ENCODE measurements at places on chromosomes 12 and 14.

DNA sequence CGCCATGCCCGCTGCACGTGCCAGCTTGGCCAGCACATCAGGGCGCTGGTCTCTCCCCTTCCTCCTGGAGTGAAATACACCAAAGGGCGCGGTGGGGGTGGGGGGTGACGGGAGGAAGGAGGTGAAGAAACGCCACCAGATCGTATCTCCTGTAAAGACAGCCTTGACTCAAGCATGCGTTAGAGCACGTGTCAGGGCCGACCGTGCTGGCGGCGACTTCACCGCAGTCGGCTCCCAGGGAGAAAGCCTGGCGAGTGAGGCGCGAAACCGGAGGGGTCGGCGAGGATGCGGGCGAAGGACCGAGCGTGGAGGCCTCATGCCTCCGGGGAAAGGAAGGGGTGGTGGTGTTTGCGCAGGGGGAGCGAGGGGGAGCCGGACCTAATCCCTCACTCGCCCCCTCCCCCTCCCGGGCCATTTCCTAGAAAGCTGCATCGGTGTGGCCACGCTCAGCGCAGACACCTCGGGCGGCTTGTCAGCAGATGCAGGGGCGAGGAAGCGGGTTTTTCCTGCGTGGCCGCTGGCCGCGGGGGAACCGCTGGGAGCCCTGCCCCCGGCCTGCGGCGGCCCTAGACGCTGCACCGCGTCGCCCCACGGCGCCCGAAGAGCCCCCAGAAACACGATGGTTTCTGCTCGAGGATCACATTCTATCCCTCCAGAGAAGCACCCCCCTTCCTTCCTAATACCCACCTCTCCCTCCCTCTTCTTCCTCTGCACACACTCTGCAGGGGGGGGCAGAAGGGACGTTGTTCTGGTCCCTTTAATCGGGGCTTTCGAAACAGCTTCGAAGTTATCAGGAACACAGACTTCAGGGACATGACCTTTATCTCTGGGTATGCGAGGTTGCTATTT lies 914 bp upstream of the CCND2 start:
- DNase-seq: no peak

DNA sequence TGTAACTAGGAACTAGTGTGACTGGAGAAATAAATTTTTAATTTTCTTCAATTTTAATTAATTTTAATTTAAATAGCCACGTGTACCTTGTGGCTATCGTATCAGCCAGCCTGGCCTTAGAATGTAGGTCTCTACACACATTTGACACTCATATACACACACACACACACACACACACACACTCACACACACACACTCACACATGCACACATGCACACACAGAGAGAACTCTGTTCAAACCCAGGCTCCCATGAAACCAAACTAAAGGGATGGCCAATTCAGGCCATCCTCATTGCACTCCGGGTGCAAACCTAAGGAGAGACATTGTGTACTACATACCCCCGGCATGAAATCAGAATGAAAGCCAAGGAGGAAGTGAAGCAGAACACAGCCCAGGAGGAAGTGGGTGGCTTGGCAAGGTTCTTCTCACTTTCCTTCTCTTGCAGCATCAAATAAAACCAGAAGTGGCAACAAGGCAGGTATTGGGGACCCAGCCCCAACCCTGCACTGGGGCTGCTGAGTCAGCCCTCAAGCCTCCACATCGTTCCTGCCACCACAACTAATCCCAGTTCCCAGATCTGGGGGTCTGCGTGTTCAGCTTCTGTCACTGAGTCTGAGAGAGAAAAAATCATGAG lies 26.2 kb upstream of the CHPT1 start:
- DNase-seq: no peak

GRCh38 chr14:91360490-91361232 lies 57.0 kb downstream of the CCDC88C start:
- no peak for DNase-seq

DNA sequence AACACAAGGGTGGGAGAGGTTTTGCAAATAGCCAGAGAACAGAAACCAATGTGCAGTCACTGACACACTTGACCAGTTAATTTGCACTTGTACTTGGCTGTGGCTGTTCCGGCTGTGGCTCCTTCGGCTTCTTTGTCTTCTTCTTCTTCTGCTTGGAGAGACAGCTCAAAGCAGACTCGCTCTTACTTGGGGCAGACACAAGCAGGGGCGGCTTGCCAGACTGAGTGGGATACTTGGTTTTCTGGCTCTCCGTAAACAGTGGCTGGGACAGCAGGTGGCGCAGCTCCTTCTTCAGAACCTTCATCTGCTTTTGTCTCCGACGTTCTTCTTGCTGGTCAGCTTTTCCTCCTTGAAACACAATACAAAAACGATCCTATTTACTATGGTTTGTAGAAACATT lies 25.0 kb downstream of the OTUB2 start:
- no peak for DNase-seq

GRCh38 chr14:76496595-76496994 lies 120.7 kb downstream of the ESRRB start:
- no peak for DNase-seq

GRCh38 chr12:62787611-62788010 lies 147.3 kb downstream of the PPM1H start:
- DNase-seq: no peak

DNA sequence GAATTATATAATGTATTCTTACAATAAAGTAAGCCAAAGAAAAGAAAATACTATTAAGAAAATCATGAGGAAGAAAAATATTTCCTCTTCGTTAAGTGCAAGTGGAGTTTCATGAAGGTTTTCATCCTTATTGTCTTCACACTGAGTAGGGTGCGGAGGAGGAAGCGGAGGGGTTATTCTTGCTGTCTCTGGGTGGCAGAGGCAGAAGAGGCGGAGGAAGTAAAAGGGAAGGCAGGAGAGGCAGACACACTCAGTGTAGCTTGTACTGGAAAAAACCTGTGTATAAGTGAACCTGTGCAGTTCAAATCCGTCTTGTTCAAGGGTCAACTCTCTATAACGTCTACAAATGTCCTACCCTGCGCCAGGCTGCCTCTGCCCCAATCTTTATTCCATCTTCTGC lies 22.0 kb upstream of the BCL2L14 start:
- no peak for DNase-seq

- DNase-seq: no peak
Observed at GRCh38 chr12:27133022-27133590, 50.7 kb upstream of the C12orf71 start.

DNA sequence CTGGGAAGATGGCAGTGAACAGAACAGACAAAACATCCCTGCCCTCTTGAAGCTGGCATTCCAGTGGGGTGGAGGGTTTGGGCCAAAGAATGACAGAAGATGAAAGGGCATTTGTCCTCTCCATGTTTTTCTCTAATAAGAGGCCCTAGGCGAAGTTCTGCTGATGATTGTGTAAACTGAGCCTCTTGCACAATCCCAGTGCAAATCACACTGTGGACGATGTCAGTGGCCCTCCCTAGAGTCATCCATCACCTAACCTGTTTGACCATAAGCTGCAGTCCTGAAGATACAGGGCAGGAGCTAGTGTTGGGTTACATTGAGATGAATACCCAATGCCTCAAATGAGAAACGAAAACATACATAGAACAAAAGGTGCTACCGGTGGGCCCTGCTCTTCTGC lies 622.4 kb upstream of the TBX3 start:
- DNase-seq: no peak

DNA sequence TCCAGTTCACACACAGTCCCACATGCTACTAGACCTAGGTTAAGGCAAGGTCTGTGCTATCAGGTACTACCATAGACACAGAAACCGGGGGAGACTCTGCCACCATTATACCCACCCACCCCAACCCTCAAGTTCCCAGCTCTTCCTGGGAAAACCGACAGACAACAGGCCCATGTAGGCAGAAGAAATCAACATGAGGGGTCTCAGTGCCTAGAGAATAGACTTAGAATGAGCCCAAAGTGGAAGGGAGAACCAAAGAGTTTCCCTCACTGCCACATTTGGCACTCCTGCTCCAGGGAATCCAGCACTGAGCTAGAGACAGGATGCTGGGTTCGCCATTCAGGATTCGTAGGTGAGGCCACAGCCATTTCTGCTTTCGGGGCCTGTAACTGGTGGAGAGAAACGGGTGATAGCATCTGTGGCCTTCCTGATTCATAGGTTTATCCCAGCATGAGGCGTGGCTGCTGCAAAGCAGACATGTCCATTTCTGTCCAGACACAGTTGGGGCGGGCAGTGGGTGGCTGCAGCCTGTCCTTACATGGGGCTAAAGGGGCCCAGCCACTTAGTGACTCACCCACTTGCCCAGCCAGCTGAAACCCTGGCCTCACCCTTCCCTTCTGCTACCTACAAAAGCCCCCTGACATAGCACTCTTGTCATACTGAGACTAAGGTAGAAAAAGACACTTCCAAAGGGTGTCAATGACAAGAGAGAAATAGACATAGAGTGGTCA lies 69.4 kb downstream of the IRF2BPL start:
- DNase-seq: peak; percentile 44

- no peak for DNase-seq
Observed at GRCh38 chr12:104172570-104172947, 34.5 kb upstream of the NFYB start.

Data from BJ (cell line).